ENCODE measurements at places on chromosomes 5 and 9.

GRCh38 chr9:91710158-91710557 lies 239.9 kb downstream of the ROR2 start:
- no peak for DNase-seq

- DNase-seq = peak; percentile 66
Measured at GRCh38 chr9:4678679-4679267, 596 bp upstream of the CDC37L1 start.

- DNase-seq = no peak
Measured at GRCh38 chr5:44660251-44660650, 148.5 kb upstream of the MRPS30 start.

DNA sequence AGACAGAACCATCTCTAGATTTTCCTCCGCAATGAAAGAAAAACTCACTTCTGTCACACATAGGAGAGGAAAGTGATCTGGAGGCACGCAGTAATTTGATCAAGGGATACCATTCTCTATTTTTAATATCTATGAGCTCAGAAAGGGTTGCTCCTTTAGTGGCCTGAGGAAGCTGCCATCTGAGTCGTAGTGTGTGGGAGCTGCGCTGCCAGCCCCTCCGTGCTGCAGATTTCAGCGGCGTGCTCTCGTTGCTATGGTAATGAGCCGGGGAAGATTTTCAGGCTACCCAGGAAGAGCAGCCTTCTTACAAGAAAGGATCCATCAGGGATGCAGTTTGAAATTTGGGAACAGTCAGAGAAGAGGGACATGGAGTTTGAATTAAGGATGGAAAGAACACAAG lies 17.1 kb upstream of the GOLM1 start:
- DNase-seq = no peak

DNA sequence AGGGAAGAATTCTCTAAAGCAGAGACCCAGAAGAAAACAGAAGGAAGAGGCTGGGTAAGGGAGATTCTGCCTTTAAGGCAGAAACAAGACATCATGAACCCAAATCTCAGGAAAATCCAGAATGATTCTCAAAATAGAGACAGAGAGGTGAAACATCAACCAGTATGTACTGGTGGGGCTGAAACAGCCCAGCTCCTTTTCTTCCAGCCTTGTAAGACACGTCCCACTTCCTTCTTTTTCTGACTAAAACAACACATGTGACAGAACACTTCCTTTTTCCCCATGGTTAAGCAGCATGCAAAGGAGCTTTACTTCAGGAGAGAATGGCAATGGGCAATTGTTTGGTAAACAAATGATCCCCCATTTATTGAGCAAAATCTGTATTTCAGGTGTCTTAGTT lies 230.8 kb upstream of the NR4A3 start:
- no peak for DNase-seq

GRCh38 chr9:133205996-133206931 lies 2.8 kb downstream of the OBP2B start:
- no peak for DNase-seq

GRCh38 chr9:20623748-20624124 lies 1.4 kb upstream of the MLLT3 start:
- DNase-seq = no peak

- DNase-seq = no peak
Measured at GRCh38 chr5:108193021-108193795, 188.7 kb downstream of the FBXL17 start.

GRCh38 chr5:173458828-173459609 lies 130.8 kb upstream of the STC2 start:
- DNase-seq = no peak

DNA sequence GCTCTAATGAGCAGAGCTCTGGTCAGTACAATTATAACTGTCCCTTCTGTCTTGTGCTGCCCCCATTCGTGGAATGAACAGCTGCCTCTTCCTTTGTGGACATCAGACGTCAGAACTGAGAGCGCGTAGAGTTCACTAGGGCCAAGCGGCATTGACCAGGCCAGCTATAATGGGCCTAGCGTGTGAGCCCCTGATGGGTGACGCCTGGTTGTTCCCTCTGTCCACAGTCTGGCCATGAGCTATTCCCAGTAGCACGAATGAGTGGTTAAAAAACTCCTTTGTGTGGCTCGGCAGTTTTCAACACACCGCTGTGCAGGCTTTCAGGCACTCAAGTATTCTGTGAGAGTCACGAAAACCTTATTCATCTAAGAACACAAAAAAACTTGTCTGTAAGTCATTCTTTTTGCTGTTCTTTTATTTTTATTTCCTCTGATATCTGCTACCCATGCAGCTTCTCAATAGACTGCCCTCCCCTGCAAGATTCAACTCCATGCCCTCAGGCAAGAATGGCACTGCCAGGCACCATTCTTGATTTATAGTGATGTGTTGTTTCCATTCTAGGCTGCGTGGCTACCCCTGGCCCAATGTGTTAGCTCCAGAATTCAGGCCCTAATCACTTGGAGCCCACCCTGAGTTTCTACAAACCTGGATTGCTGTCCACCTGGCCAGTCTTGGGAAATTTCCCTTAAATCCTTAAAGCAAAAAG lies 52.5 kb downstream of the ANKDD1B start:
- DNase-seq = no peak

DNA sequence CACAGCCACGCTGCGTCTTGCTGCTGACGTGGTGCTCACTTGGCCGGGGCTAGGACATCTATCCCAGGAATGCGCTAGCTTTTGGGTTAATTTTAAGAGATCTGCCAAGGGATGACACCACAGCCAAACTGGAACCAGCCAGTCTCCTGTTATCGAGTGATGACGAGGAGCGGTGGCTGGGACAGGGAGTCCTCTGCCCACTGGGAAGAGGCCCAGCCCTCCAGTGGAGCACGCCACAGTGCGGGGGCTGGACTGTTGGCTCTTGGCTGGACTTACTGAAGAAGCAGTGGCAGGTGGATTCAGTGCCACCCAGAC lies 55.1 kb upstream of the PHYKPL start:
- no peak for DNase-seq
